H54 (cell line): ENCODE measurements at places on chromosomes 4 and X.

DNA sequence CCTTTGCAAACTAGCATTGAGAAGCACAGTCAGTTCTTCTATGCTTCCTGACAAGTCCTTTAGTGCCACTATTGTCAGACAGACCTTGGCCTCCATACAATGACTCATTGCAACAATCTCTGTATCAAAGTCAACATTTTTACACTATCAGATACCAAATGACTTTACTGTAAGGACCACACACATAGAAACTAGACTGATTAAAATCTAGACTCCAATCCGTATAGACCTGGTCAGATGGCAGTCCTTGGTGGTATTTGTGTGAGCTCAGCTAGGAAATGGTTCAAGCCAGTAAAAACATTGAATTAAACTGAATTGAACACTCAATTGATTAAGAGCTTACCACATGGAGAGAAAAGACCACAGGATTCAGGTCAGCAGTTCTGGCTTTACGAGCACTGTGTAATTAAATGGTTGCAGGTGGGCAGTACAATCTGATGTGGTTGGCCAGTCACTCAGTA lies 549.8 kb upstream of the LCORL start:
- no peak for DNase-seq

DNA sequence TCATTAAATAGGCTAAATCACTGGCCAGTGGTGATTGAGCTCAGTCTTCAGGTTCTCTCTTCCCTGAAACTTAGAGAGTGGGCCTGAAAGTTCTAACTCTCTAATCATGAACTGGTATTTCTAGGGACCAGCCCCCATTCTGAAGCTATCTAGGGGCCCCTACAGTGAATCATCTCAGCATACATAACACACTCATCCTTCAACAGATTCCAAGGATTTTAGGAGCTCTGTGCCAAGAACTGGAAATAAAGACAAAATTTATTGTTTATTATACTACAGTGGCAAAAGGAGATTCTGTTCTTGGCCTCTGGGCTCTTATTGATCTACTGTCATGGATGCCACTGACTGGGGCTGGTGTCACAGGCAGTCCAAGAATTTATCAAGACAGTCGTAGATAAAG lies 263.8 kb upstream of the IGFBP7 start:
- DNase-seq, result no peak

DNA sequence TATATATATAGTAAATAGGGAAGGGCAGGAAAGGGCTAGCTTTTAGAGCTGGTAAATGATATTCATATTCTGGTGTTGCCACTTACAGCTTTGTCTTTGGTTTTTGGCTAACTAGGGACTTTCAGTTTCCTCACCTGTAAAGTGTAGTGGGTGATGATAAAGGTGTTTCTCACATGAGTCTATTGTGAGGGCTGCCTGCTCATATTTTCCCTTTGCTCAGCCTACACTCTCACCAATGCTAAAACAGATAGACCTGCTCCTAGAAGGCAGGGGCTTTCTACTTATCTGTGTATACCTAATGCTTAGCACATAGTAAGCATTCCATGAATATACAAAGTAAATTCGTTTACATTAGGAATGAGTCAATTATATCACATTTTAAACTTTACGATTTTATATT lies 137.2 kb upstream of the HS3ST1 start:
- no peak for DNase-seq

GRCh38 chr4:33226133-33226532 lies 2506.0 kb downstream of the PCDH7 start:
- DNase-seq, result no peak

- DNase-seq, result no peak
Observed at GRCh38 chrX:136397001-136397400, 90.7 kb upstream of the BRS3 start.
